ENCODE measurements at places on chromosomes 13 and 19. TPM values are rescaled to one million over a fixed set of nuclear protein-coding genes. Genes with fewer than 3 reads are reported as not detected.

DNA sequence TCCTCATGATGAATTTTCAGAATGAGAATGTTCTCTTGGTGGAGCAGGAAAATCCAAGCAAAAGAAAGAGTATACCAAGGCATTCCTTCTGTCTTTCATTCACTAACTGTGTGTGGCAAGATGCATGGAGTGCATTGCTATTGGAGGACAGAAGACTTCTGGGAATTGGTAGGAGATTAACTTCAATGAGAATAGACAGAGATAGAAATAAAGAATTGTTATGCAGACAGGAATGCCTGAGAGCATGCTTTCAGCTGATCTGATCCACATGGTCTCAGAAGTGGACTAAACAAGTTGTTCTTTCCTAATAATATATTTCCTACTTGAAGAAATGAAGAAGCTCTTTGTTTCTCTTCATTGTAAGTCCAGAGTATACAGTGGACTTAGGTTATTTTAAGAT lies 303.6 kb downstream of the MYO16 start:
- no peak for DNase-seq

Gene LSM4
- total RNA-seq, result 215 TPM

- no peak for DNase-seq
These were observed 941 bp downstream of the ZNF160 start for GRCh38 chr19:53102206-53102755.

DNA sequence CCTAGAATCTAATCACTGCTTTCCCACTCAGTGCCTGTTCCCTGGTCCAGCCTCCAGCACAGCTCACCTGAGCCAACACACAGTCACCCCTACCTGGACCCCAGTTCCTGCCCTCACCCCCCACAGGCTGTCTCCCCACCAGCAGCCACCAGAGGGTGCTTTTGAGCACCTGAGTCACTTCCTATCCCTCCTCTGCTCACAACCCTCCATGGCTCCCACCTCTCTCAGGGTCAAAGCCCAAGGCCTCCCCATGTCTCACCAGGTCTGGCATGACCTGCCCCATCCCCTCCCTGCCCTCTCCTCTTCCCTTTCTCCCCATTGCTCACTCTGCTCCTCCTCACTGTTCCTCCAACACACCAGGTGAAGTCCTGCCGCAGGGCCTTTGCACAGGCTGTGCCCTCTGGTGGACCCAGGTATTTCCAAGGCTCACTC lies 7.1 kb upstream of the DPP9 start:
- peak; percentile 74 for DNase-seq

DNA sequence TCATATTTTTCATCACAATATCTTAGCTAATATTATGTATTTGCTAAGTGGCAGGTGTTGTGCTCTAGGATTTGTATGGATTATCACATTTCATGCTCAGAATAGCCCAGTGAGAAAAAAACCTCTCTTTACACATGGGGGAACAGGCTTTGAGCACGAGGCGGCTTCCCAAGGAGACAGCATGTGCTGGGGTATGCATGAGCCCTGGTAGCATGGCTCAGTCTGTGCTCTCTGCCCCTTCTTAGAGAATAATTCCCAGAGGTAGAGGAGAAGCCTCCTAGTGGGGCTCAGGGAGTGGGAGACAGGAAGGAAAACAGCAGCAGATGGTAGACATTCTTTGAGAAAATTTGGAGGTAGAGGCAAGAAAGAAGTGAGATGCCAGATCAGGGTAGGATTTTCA lies 31.6 kb downstream of the RNASEH2B start:
- DNase-seq, result no peak

DNA sequence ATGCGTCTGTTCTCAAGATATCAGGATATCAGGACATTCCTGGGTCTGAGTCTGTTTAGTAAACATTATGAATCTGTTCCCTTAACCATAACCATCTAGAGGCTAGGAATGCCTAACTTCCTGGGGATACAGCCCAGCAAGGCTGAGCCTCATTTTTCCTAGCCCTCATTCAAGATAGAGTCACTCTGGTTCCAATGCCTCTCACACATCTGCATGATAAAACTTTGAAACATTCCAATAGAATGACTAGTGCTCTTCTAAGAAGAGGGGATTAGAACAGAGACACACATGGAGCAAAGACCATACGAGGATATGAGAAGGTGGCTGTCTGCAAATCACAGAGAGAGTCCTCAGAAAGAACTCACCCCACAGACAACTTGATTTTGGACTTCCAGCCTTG lies 20.6 kb upstream of the CABP5 start:
- no peak for DNase-seq

Gene BST2
- 222 TPM for total RNA-seq

Gene TPTE2
- total RNA-seq, result not detected

DNA sequence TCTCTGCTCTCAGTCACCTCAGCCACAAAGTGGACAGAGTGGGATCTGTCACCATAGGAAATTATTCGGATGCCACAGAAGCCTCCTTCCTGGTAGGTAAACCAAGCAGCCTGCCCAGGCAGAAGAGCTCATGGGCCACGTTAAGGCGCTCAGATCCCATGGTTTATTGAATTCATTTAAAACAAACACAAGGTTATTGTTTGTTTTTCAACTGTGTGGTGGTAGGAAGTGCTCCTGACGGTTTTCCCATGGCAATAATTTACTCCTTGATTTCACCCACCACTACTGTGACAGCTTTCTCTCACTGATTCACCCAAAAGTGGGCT lies 14.4 kb downstream of the BCAM start:
- no peak for DNase-seq

Data from activated CD8-positive, alpha-beta T cell treated with anti-CD3 and anti-CD28 coated beads, Interleukin-2, amount 10 ng/mL, durations not matched to agents 7 days and 5 days (primary cell).